ENCODE measurements at places on chromosomes 5 and 9. TPM values are rescaled to one million over a fixed set of nuclear protein-coding genes. Genes with fewer than 3 reads are reported as not detected.

GRCh38 chr9:128078504-128079434, 10.7 kb downstream of the SLC25A25 start:
- H3K36me3 ChIP-seq: no peaks in the 10 kb centered on the region
- H3K27me3 ChIP-seq: peaks cover 1% of the 10 kb centered on the region
- peaks cover 13% of the 10 kb centered on the region for H3K4me1 ChIP-seq
- no peak overlapping the region for H3K27ac ChIP-seq
- DNase-seq: no peak
- no peak overlapping the region for H3K4me3 ChIP-seq

- H3K4me3 ChIP-seq: no peak overlapping the region
- peaks cover 2% of the 10 kb centered on the region for H3K27me3 ChIP-seq
- no peaks in the 10 kb centered on the region for H3K4me1 ChIP-seq
Observed at GRCh38 chr9:85359161-85359560, 382.6 kb downstream of the AGTPBP1 start.

GRCh38 chr5:41925555-41925951, 472 bp downstream of the FBXO4 start:
- H3K36me3 ChIP-seq: no peaks in the 10 kb centered on the region
- peak overlapping the region; percentile 22 for H3K27ac ChIP-seq
- DNase-seq: peak; percentile 15

DNA sequence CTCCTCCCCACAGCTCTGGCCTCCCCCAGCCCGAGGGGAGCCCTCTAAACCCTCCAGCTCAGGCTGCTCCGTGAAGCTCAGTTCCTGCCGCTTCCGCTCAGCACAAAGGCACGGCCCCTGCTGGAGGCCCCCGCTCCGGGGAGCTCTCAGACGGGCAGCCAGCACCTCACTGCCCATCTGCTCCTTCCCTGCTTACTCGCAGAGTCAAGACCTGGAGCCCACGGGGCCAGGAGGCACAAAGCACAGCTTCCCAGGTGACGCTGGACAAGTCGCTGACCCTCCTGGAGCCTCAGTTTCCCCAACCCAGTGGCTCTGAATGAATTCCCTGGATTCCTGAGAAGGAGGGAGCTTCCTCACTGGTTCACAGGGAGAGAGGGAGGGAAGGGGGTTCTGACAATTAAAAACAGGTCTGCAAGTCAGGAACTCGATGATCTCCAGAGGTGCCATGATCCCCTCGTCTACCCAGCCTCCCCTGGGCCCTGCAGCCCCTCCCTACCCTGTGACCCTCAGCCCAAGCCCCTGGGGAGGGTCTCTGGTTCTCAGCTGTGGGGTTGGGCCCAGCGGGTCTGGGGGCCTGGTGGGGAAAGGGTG, 36.2 kb downstream of the VAV2 start:
- H3K4me1 ChIP-seq: peaks cover 38% of the 10 kb centered on the region
- H3K4me3 ChIP-seq: peak overlapping the region; percentile 45
- H3K27me3 ChIP-seq: peaks cover 21% of the 10 kb centered on the region
- peak; percentile 64 for DNase-seq
- H3K36me3 ChIP-seq: no peaks in the 10 kb centered on the region

GRCh38 chr5:145752534-145752933, 82.6 kb downstream of the PRELID2 start:
- no peak overlapping the region for H3K27ac ChIP-seq
- no peak for DNase-seq
- H3K4me3 ChIP-seq: no peak overlapping the region
- peaks cover 1% of the 10 kb centered on the region for H3K27me3 ChIP-seq
- no peaks in the 10 kb centered on the region for H3K36me3 ChIP-seq
- H3K4me1 ChIP-seq: peaks cover 9% of the 10 kb centered on the region

DNA sequence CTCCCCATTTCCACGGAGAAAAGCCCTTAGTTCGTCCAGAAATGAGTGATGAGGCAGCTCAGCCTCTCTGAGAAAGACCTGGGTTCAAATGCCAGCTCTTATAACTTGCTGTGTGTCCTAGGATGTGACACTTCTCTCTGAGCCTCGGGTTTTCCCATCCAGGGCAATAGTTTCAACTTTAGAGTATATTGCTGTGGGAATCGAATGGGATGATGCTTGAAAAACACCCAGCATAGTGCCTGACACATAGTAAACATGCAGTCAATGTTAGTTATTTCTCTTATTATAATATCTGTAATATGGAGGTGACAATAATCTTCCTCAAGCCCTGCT, 430 bp upstream of the MAPKAP1 start:
- peak overlapping the region; percentile 77 for H3K27ac ChIP-seq
- H3K4me3 ChIP-seq: peak overlapping the region; percentile 91
- H3K27me3 ChIP-seq: peaks cover 6% of the 10 kb centered on the region

- no peaks in the 10 kb centered on the region for H3K4me1 ChIP-seq
- H3K27me3 ChIP-seq: no peaks in the 10 kb centered on the region
- no peak for DNase-seq
- H3K27ac ChIP-seq: no peak overlapping the region
Observed at GRCh38 chr5:81513982-81514381, 120.0 kb upstream of the ACOT12 start.

RNF208 gene
- 1.1 TPM for total RNA-seq

WDR41 gene
- total RNA-seq: 47.4 TPM
